Stimulated activated naive CD8-positive, alpha-beta T cell treated with anti-CD3 and anti-CD28 coated beads, Interleukin-15, Interleukin-2, amounts not matched to agents 100 U/mL and 50 U/mL, for 24 hours (primary cell): ENCODE measurements at places on chromosomes 2 and 18.

GRCh38 chr18:3901811-3902210 lies 451.8 kb downstream of the TGIF1 start:
- no peak for DNase-seq

- DNase-seq, result no peak
Observed at GRCh38 chr18:31736630-31737029, 24.1 kb downstream of the SLC25A52 start.

DNA sequence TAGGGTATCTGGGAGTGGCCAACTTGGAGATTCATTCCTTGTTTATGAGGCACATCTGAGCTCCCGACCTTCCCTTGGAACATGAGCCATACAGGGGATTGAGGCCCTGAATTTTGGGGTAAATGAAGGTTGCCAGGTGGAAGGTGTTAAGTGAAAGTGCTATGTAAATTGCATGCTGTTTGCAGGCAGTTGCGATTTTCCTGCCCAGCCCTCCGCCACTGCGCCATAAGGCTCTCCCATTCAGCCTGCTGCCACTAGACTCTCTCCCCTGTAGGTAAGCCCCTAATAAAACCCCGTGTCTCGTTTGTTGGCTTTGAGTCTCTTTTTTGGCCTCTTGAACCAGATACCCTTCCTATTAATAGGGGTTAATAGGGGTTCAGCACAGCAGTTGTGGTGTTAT lies 33.8 kb downstream of the PCARE start:
- no peak for DNase-seq

DNA sequence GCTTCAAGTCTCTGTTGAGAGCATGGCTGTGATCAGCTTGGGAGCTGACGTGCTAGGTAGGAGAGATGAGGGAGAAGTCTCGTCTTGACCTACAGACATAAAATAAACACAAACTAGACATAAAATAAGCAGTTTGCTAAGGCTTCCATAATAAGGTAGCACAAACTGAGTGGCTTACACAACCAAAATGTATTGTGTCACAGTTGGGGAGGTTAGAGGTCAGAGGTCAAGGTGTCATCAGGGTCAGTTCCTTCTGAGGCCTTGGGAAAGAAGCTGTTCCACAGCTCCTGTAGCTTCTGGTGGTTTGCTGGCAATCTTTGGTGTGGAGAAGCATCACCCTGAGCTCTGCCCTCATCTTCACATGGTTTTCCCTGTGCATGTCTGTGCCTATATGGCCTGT lies 20.2 kb downstream of the DAW1 start:
- DNase-seq, result no peak

DNA sequence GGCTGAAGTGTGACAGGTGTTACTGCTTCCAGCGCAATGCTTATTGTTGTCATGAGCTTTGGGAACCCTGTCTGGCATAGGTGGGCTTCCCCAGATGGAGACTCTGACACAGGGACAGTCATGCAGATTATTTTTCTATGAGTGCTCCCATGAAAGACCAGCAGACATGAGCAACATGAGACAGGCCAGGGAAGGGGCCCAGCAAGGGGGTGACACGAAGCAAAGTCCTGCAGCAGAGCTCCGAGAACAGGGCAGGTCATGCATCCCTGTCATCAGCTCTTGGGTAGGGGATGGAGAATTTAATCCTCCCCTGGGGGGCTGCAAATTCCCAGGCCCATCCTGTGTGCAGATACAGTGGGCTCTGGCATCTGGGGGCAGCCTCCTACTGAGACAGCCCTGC lies 77.4 kb downstream of the CTAGE1 start:
- no peak for DNase-seq
